NCI-H1048 (cell line): ENCODE measurements at places on chromosomes 5 and 9.

DNA sequence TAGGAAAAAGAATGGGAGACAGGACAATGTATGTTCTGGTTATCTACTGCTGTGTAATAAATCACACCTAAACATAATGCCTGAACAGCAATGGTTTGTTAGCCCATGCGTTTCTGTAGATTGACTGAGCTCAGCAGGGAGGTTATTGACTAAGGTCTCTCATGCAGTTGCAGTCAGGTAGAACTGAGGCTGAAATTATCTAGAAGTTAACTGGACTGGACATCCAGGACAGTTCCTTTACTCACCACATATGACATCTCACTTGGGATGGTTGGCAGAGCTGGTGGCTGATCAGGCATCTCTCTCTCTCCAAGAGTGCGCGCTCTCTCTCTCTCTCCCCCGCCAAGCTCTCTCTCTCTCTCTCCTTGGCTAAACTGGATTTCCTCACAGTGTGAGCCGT, 8.9 kb upstream of the FOXB2 start:
- no peak for DNase-seq

GRCh38 chr9:127549751-127550150, 62.3 kb upstream of the STXBP1 start:
- DNase-seq: no peak

- DNase-seq: peak; percentile 55
Measured at GRCh38 chr9:121698627-121699570, 47.5 kb downstream of the DAB2IP start.

- no peak for DNase-seq
Measured at GRCh38 chr5:156036640-156037039, 290.3 kb upstream of the SGCD start.

GRCh38 chr5:162026803-162027202, 40.8 kb upstream of the GABRG2 start:
- DNase-seq: no peak

DNA sequence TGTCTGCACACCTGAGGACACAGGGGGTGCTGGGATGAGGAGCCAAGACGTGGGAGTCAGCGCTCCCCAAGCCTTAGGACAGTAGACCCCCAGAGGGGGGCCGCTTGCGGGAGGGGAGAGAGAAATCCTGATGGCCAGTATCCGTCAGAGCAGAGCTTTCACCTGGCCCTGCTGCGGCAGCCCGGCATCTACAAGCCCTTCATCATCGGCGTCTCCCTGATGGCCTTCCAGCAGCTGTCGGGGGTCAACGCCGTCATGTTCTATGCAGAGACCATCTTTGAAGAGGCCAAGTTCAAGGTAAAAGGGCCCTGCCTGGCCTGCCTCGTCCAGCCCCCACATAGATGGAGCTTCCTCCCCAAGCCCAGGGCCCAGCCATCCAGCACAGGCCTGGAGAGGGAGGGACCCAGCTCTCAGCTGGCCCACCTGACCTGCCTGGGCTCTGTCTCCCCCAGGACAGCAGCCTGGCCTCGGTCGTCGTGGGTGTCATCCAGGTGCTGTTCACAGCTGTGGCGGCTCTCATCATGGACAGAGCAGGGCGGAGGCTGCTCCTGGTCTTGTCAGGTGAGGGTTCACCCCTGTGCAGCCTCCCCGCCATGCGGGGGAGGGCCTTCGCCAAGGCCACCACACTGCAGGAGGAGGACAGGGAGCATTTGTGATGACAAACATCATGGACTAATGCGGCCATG, 6.7 kb downstream of the SLC2A8 start:
- DNase-seq: no peak
